ENCODE measurements at places on chromosomes 13 and 19.
A peak's percentile ranks its signal among the peaks of the same experiment; 100 is the strongest.

DNA sequence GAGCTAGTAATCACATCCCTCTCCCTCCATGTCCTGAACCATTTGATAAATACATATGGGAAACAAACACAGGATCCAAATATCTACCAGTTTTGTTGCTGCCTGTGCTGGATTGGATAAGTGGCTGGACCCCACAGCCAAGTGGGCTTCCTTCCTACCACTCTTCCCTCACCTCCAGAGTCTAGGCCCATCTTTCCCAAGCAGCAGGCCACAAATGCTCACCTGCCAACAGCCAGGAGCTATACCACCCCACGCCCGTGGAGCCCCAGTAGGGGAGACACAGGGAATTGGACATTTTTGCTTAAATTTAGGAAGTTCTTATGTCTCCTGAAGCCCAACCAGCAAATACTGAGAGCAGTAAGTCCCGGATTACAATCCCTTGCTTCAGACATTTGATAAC, 55.8 kb downstream of the HSPH1 start:
- DNase-seq = no peak

DNA sequence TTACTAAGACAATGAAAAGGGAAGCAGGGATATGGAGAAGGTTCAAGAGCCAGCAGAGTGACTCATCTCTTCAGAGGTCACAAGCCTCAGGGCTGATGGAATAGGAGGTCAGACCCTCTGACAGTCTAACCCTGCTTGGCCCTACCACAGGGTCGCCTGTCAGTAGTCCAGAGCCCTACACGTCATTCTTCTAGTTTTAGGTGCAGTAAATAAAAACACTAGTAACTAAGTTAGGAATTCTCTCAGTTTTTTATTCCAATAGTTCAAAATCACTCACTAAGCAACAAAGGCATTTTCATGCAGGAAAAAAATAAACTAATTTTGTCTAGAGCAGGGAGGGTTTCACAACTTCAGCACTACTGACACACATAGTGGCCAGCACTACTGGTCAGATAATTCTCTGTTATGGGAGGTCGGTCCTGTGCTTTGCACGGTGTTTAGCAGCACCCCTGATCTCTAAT, 27.2 kb downstream of the FOXO1 start:
- DNase-seq = no peak

DNA sequence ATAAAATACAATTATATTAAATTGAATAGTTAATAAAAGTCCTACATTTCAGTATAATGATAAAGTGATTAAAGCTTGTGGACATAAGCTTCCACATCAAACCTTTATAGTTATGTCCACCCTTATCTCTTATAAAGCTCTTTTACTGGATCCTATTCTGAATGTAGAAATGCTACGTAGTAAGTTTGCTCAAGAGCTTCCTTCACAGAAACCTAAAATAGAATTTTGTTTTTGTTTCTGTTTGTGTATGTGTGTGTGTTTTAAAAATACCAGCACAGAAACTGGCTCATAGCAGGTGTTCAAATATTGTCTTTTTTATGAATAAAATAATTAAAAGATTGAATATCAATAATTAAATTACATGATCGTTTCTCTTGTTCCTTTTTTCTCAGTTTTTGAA, 21.0 kb upstream of the UFM1 start:
- no peak for DNase-seq

GRCh38 chr13:113897161-113897560, 33.3 kb upstream of the GAS6 start:
- DNase-seq = no peak

GRCh38 chr13:110324026-110324749, 17.1 kb downstream of the COL4A2 start:
- no peak for DNase-seq

GRCh38 chr19:924553-925086, 1.2 kb upstream of the ARID3A start:
- peak; percentile 61 for DNase-seq

- no peak for DNase-seq
These were observed 28.4 kb downstream of the UBAC2 start for GRCh38 chr13:99228737-99229691.

DNA sequence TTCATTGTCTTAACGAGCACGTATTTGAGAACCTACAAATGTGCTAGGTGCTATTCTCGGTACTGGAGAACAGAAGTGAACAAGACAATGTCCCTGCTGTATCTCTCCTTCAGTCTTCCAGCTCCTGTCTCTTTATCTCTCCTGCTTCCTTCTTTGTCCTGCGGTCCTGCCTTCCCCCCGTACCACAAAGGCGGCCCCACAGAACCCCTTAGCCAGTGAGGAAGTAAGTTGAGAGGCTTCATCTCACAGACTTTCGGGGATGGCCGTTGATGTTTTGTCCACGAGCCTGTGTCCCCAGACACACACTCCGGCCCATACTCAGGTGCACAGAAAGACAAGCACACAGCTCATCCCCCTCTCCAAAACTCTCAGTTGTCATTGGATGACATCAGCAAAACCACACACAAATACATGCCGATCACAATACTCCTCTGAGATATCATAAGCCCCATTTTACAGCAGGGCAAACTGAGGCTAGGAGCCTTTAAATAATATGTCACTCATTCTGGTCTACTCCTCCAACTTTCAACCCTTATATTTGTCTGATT, 507 bp upstream of the SWSAP1 start:
- no peak for DNase-seq

DNA sequence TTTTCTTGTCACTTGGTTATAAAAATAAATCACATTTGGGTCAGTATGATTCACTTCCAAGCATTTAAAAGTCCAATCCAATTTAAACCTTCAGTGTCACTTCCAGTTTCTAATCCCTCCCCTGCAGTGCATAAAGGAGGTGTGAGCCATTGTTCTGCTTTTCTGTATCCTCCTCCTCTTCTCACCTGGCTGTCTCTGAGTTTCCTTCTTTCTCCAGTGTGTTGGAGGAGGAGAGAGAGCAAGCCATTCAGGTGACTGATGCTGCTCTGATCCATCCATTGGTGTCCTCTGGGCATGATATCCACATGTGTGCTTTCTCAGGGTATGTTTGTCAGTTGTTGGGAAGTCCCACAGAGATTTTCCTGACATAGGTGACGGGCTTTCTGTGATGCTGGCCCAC, 1.2 kb downstream of the NUDT15 start:
- DNase-seq = no peak

GRCh38 chr13:48808683-48809082, 155.0 kb downstream of the CYSLTR2 start:
- peak; percentile 18 for DNase-seq

- DNase-seq = no peak
These were observed 3.9 kb upstream of the PCDH17 start for GRCh38 chr13:57627663-57628062.
